ENCODE measurements at places on chromosomes 5 and 9.

DNA sequence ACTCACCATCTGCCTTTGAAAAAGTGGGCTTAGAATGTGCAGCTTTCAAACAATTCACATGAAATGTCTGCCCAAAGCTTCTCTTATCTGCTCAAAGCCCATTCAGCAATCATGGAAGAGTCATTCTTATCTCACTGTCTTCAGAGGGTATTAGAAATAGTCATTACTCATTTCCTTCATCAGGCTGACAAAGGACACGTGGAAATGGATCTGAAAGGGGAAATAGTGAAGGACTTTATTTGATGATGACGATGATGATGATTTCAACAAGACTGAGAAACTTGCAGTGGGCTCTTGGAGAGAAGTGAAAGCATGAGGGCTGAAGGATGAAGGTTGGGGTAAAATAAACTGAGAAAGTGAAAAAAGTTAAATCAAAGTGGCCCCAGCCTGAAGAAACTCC, 194.3 kb downstream of the SMARCA2 start:
- no peak for DNase-seq

- DNase-seq = no peak
Measured at GRCh38 chr5:111127453-111128195, 35.5 kb downstream of the WDR36 start.

- DNase-seq = no peak
Measured at GRCh38 chr9:123365881-123366528, 10.0 kb downstream of the CRB2 start.

- DNase-seq = peak; percentile 69
Measured at GRCh38 chr9:119004618-119004990, 364.6 kb downstream of the BRINP1 start.

DNA sequence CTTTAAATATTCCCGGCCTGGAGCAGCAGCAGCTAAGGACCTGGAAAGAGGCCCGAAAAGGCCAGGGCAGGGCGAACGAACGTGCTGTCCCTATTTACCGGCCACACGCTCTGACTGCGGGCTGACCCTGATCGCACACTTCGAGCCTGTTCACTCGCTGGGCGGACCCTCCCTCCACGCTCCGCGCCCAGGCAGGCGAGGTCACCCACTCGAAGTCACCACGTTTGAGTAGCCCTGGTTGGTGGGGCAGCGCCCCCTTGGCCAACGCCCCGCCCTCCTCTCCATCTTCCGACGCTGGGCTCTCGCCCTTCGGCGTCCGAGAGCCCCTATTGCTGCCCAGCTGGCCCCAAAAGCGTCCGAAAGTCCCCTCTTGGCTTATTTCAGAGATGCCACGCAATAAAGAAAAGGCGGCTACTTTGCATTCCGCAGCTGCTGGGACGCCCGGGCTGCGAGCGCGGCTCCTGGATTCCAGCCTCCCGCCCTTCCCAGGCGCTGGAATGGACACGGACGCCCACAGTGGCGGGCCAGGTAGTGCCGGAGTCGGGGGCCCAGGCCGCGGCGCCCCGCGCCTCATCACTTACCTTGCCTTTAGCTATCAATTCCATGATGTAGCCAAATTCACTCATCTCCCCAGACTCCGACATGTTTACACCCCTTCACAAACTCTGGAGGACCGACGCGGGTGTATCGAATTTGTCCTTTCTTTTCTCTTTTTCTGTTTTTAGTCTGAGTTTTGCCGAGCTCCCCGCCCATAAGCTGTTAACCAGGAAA, 9.9 kb upstream of the TRIM36 start:
- no peak for DNase-seq

DNA sequence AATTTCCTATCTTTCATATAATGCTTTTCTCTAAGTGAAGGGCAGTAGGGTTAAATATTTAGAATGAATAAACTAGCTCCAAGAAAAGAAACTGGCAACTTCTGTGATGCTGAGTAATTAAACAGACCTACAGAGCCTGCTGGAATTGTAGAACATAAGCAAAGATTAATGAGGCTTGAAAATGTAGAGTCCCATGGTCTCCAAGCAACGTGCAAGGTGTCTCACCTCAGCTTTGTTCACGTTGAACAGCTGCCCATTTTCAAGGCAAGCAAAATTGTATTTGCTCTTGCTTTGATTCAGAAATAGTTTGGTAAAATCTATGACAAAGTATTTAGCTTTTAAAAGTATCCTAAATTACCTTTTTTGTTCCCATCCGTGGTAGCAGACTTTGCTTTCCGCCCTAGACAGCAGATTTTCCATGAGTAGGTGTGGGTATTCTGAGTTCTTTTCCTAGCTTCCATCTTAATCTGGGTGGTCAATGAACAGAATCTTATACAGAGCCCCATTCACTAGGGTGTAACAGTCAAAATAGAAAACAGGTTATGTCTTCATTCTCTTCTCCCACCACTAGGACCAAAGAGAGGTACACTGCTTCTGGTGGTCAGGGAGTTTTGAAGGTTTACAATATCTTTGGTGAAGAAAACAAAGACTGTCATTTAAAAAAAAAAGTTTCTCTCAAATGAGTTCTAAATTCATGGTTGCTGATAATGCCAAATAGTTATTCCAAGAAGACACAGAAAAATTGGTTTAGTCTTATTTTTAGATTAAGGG, 52.1 kb upstream of the TYRP1 start:
- no peak for DNase-seq

GRCh38 chr5:143025376-143025775, 255.2 kb downstream of the ARHGAP26 start:
- DNase-seq = no peak

GRCh38 chr9:38227061-38227540, 158.1 kb upstream of the SHB start:
- DNase-seq = peak; percentile 89

- no peak for DNase-seq
Measured at GRCh38 chr5:126849101-126849678, 72.3 kb downstream of the LMNB1 start.

DNA sequence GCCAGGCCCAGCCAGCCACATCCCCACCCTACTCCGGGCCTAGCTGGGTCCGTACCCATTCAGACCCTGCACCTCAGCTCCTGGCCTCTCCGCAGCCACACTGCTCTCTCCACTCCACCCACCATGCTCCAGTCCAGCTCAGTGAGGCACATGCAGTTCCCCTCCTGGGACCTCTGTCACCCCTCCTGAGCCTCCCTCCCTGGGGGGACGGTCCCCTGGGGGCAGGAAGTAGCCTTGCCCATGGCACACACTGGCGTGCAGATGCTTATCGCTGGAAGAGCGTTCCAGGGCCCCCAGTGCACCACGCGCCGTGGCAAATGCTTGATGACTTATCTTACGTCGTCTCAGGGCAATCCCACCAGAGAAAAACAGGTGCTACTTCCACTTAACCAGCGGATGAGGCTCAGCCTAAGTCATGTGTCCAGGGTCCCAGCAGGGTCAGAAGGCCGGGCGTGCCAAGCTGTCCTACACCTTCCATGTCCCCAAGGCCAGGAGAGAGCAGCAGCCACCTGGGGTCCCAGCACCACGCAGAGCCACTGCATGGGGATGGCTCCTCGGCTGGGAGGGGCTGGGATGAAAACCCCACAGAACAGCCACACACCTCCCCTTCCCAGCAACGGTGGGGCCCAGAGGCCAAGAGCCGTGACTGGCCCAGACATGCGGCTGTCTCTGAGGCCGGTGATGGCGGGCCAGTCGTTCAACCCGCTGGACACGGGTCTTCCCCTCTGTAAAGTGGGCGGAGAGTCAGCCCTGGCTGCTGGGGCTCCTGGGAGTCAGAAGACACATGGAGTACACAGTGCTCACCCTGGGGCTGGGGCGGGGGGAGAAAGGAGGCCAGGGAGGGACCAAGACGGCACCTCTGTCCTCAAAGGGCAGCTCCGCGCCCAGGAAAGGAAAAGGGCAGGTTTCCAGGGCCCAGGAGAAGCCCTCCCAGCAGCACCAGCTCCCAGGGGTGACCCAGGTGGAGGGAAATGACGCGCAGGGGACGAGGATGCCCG, 2.6 kb upstream of the CCDC187 start:
- DNase-seq = no peak

DNA sequence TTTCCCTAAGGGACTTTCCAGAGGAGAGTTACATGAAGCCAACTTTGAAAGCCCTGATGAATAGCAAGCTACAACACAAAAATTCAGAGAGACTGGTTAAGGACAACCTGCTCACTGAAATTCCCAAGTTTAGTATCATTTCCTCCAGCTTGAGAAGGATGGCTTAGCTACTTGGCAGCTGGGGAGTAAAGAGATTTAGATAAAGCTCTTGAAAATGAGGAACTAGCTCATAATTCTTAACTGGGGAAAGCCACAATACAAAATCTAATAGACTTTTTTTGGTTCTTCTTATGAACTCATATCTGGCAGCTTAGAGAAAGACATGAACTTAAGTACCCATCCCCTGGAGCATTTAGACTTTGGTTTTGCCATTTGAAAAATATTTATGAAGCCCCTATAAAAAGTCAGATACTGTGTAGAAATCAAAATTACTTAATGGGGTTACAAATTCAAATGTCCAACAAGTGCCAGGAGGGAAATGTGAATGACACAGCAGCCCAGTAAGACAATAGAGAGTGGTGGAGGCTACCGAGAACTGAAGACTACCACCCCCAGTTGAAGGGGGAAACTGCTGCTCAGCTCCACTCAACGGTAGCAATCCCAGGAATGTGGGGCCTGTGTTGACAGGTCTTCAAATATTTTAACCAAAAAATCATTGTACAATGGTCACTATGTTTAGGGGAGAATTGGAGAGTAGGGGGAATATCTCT, 79.4 kb upstream of the ADRB2 start:
- no peak for DNase-seq

DNA sequence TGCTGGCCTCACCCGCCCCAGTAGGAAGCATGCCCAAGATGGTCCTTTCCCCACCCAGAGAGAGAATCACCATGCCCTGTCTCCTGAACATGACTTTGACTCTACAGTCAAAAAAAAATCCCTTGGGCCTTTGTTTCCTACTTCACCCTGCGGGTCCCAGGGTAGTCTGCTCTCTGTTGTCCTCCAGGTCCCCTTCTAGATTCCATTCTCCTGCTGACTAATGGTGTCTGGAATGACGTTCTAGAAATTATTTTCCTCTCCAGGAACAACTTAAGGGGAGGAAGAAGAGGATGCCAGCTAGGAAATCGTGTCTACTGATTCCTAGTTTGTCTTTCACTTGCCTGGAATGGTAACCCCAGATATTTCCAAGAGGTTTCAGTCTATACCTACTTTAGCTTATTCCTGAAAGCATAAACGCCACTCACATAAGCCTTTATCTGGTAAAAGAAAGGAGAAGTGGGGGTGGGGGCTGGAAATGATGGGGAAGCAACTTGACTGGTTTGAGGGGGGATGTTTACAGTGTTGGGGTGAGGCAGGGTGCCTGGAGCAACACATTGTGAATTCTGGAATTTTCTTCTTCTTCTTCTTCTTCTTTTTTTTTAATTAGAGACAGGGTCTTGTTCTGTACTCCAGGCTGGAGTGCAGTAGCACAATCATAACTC, 93.9 kb downstream of the SNX18 start:
- DNase-seq = no peak

DNA sequence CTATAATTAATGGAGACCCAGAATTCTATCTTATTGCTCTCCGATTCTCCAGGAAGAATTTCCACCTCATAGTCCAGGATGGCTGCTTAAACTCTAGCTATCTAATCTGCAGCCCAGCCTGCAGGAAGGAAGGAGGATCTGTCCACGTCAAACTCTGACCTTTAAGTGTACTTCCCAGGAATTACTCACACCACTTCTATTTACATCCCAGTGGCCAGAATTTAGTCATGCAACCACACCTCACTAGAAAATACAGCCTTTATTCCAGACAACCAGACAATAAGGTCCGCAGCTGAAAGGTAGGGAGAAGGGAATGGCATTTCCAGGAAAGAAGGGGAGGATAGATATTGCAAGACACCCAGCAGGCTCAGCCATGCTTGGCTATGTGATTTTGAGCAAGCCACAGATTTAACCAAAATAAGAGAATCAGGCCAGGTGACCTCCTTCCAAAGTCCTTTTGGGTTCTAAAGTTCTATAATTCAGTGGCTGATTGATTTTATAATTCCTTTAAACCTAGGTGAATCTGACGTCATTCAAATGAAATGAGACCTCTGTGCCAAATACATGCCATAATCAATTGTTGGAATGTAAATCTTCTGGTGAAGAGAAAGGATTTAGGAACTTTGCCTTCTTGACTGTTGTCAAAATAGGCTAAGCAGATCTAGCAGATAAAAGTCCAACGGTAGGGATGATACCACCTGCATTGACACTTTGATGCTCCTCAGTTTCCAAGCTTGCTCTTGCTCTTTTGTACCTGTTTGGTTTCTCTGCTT, 3.7 kb upstream of the DENND1A start:
- DNase-seq = peak; percentile 40

- DNase-seq = no peak
Measured at GRCh38 chr9:92122061-92122460, 6.8 kb upstream of the SPTLC1 start.

DNA sequence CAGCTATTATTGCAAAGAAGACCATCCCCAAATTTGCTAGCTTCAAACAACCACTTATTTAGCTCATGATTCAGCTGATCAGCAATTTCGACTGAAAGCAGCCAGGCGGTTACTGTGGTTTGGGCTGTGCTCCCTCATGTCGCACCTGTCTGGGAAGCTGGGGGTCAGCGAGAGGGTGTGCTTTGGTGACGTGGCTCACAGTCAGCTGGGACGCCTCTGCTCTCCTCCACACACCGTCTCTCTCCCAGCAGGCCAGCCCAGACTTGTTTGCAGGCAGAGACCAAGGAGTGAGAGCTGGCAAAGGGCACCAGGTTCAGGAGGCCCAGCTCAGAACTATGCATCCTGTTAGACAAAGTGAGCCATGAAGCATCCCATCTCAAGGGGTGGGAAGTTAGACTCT, 140.9 kb downstream of the SYK start:
- no peak for DNase-seq

Data from non-pigmented ciliary epithelial cell (primary cell).